ENCODE measurements at places on chromosomes 1 and 21.

DNA sequence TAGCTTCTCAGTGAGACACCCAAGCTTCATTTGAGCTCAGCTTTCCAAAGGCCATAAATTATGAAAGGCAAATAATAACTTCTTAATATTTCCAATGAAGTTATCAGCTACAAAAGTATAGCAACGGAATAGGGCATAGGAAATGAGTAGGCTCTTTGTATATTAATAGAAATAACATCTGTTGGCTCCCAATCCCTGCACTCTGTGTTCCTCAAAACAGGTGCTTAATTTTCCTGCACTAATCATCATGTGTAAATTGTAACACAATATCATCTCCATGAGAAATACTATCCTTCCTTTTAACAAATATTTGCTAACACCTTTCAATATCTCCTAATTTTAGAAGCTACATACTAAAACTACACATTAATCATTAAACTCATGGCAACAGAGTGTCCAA lies 19.2 kb upstream of the IFI44L start:
- peak; percentile 13 for DNase-seq

DNA sequence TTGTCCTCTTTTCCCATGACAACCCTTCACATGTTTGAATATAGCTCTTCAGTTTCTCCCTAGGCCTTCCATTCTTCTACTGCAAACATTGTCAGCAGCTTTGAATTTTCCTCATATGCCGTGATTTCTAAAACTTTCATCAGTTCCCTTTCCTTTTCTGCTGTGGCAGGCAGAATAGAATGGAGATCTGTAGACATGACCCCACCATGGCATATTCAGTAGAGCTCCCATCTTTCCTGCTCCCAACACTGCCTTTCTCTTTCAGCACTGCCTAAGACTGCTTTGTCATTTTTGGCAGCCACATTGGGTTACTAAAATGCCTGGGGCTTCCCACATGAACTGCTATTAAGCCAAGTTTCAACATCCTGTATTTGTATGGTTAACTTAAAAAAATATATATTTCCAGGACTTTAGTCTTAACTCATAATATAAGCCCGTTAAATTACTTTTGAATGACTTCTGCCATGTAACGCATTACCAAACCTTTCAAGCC lies 60.9 kb downstream of the TBX19 start:
- no peak for DNase-seq

DNA sequence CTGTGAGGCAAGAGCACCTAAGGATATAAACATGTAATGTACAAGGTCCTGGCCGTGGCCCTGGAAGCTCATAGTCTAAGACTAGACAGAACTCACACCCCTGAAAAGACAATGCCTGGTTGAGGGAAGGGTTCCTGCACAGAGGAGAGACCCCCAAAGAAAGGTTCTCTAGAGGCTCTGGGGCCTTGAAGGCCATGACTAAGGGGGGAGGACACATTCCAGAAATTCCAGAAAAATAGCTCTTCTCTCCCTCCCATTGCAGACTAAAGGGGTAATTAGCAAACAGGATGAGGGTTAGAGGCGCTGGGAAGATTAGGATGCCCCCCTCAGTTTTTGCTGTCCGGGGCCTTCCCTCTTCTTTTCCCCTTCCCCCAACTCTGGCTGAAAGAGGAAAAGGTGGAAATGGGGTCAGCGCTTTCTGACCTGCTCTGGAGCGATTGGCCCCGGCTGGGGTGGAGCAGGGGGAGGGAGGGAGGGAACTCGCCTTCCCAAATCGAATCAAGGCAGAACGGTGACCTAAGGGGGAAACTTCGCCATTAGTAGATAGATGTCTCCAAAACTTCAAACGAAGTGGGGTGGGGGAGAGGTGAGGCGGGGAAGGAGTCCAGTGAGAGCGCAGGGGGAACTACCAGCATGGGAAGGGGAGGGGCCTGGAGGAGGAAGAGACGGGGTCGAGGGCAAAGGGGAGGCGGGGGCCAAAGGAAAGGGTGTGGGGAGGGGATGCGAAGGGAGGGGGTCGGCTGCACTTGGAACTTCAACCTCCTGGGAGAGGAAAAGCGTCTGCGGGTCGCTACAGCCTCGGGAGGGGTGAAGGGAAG lies 11.8 kb downstream of the PAX7 start:
- no peak for DNase-seq

DNA sequence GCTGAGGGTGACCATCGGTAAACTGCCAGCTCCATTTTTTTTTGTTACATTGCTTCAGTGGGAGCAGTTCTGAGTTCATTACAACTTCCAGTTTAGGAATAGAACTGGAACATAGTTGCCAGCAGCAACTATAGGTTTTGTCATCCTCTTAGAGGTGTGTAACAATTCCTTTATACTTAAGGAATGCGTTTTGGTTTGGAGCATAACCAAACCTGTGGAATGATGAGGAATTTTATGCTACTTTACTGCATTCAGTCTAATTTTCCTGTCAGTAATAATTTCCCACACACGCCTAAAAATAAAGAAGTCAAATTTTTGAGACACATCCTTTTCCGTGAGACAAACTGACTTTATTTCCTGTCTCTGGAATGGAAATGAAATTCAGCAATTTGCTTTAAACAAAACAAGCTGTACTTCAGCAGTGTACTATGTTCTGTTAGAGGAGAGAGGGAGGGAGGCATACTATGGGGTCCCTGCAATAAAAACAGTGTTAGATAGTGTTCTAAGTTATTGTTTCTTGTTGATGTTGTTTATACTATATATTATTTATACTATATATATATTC lies 4.8 kb upstream of the AMPD1 start:
- no peak for DNase-seq

- DNase-seq: no peak
Observed at GRCh38 chr1:116379057-116379630, 6.1 kb downstream of the ATP1A1 start.

GRCh38 chr1:57788313-57788712 lies 364.5 kb upstream of the DAB1 start:
- no peak for DNase-seq

DNA sequence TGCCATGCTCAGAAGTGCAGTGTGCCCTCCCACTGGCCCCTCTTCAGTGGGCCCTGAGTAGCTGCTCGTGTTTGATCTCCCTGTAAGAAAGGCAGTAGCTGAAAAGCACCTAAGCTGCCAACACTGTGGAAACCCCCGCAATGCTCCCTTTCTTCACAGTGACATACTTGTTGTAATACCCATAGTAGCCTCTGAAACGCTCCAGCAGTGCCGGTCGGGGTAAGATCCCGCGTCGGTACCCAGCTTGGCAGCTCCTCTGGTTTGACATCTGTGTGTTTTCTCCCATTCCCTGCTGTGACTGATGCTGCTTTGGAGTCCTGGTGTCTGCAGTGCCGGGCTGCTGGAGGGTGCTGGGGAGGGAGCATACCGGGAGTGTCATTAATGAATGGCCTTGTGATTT lies 3.6 kb downstream of the CHAF1B start:
- DNase-seq: peak; percentile 35

GRCh38 chr21:41997657-41998056 lies 12.5 kb downstream of the ZBTB21 start:
- DNase-seq: no peak

- DNase-seq: no peak
Observed at GRCh38 chr1:207070811-207071210, 17.7 kb downstream of the PFKFB2 start.
